Sigmoid colon (tissue), 7 donors: ENCODE measurements at places on chromosomes 4 and X. TPM values are rescaled to one million over a fixed set of nuclear protein-coding genes. Genes with fewer than 3 reads are reported as not detected.

SHROOM2 gene
- total RNA-seq, result 3.0 TPM

KCNIP4 gene
- total RNA-seq, result 28.5 TPM

LARP7 gene
- total RNA-seq, result 54.2 TPM

ABHD18 gene
- 15.2 TPM for total RNA-seq

GRCh38 chr4:174775366-174775765 is 53.7 kb downstream of the GLRA3 start:
- no peaks in the 10 kb centered on the region for H3K4me1 ChIP-seq
- H3K27ac ChIP-seq, result no peak overlapping the region
- H3K36me3 ChIP-seq, result no peaks in the 10 kb centered on the region
- no peak overlapping the region for H3K4me3 ChIP-seq
- DNase-seq, result no peak

- H3K4me3 ChIP-seq, result no peak overlapping the region
- DNase-seq, result no peak
- no peaks in the 10 kb centered on the region for H3K27me3 ChIP-seq
- no peaks in the 10 kb centered on the region for H3K4me1 ChIP-seq
- no peak overlapping the region for H3K27ac ChIP-seq
Measured at GRCh38 chr4:86523333-86523732, 70.8 kb upstream of the PTPN13 start.

DNA sequence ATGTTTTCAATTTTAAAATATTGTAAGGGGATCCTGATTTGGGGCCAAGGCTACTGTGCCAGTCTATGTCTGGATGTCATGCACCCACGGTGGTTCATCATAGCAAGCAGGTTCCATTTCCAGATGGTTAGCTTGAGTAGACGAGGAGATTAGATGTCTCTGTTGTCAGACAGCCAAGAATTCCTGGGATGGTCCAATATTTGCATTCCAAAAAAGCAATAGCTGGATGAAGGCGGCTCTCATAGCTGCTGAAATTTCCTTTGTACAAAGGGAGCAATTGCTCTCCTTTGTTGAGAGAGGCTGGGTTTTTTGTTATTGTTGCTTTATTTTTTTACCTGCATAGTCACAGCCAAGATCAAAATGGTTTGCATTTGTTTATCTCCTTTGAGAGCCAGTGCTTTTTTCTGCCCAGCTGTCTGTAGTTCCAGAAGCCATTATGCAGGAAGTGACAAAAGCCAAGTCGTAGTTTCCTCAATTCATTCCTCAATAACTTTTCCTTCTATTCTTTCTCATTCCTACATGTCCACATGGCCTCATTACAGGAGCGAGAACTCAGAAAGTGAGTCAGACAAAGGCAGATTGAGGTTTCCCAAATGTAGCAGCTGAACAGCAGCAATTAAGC is 107.9 kb downstream of the MMRN1 start:
- H3K36me3 ChIP-seq, result no peaks in the 10 kb centered on the region
- no peak overlapping the region for H3K4me3 ChIP-seq
- no peaks in the 10 kb centered on the region for H3K4me1 ChIP-seq
- DNase-seq, result no peak

DNA sequence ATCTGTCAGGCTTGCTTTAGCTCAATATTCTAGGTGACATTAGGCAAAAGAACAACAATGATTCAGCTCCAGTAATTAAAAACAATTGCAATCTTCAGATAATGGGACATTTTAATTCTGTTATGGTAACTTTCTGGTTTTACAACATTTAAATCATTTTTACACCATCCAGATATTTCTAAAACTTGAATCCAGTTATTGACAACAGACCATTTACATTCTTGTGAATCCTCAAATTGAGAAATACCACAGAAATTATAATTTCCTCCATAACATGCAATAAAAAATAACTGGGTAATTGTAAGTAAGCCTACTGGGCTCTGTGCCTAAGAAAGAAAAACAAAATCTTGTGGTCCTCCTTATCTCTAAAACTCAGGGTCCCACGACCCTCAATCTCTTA is 195.0 kb upstream of the S100G start:
- peaks cover 7% of the 10 kb centered on the region for H3K4me1 ChIP-seq
- DNase-seq, result no peak
- H3K36me3 ChIP-seq, result no peaks in the 10 kb centered on the region
- H3K27me3 ChIP-seq, result no peaks in the 10 kb centered on the region
- no peak overlapping the region for H3K4me3 ChIP-seq

GRCh38 chr4:66404141-66404540 is 733.9 kb upstream of the EPHA5 start:
- no peak overlapping the region for H3K27ac ChIP-seq
- H3K27me3 ChIP-seq, result no peaks in the 10 kb centered on the region
- no peak overlapping the region for H3K4me3 ChIP-seq
- no peaks in the 10 kb centered on the region for H3K4me1 ChIP-seq
- no peak for DNase-seq

DNA sequence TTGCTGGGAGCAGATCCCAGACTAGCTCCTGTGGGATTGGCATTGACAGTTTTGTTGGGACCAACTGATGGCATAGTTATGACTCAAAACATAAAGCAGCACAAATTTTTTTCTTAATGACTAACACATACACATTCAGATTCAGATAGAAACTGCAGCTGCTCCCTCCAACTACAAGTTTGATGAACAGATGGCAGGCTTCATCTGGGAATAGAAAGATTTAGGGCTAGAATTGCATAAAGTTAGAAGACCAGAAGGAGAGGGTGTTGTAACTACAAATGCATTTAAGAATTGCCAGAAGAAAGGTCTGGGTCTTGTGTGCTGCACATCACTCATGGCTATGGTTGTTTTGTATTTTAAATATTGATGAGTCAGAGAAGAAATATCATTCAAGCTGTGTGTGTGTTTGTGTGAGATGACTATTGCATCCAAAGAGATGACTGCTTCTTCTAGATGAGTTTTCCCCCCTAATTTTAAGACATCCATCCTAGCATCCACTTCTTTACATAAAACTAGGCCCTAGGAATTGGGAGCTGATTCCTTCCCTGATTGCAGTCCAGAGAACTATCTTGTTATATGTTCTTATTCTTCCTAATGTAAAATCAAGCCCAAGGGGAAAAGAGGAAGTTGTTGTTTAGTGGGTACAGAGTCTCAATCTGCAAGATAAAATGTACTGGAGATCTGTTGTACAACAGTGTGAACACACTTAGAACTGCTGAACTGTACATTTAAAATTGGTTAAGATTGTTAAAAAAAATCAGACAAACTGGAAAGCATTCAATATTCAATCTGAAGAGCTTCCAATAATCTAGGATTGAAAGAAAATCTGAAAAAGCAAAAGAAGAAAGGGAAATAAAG is 175.1 kb downstream of the PARM1 start:
- H3K27ac ChIP-seq, result no peak overlapping the region
- H3K4me3 ChIP-seq, result no peak overlapping the region
- DNase-seq, result no peak
- H3K27me3 ChIP-seq, result no peaks in the 10 kb centered on the region

DNA sequence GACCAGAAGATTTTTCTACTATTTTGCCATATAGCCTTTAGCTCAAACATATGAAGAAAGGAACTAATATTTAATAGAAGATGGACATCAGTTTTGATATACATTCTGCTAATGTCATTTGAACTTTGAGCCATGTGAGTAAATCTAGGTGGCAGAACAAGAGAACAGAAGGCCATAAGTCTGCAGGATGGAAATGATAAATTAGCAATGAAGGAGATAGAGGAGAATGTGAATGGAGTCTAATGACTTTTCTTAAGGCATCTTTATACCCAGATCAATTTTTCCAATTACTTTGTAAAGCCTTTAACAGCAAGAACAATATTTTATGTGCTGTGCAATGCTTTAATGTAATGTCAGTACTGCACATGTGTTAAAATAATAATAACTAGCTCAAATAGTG is 30.1 kb upstream of the ALG13 start:
- H3K36me3 ChIP-seq, result no peaks in the 10 kb centered on the region
- no peaks in the 10 kb centered on the region for H3K4me1 ChIP-seq
- H3K27ac ChIP-seq, result no peak overlapping the region
- no peaks in the 10 kb centered on the region for H3K27me3 ChIP-seq
- no peak for DNase-seq
